SJCRH30 (cell line): ENCODE measurements at places on chromosomes 6 and 20. TPM values are rescaled to one million over a fixed set of nuclear protein-coding genes. Genes with fewer than 3 reads are reported as not detected.

The SLC35B3 gene
- total RNA-seq: 9.6 and 12.0 TPM in 2 replicates

DNA sequence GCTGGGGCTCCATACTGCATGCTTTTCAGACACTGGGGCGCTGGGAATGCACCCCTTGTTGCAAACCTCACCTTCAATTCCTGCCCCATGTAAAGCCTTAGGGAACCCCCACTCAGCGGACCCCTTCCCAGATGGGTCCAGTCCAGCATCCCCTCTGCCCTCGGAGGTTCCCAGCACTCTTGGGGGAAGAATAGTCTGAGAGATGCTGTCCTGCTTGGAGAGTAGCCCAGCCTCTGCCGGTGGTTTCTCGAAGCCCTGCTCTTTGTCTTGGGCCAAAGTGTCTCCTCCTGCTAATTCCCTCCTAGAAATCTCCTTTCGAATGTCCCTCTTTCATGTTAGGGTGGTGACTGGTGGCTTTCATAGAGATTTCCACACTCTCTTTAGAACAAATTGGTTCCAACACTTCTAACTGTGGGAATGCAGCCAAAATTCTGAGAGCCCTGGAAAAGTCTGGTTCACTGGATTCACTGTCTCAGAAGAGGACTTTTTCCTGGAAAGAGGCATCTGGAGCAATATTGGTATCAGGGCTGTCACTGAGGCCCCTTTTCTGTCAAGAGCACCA lies 24.9 kb upstream of the SULF2 start:
- no peak overlapping the region for H3K4me3 ChIP-seq
- peaks cover 27% of the 10 kb centered on the region for H3K4me1 ChIP-seq
- H3K27me3 ChIP-seq: no peaks in the 10 kb centered on the region
- peak; percentile 44 for DNase-seq
- H3K27ac ChIP-seq: no peak overlapping the region
- H3K36me3 ChIP-seq: no peaks in the 10 kb centered on the region

GRCh38 chr20:48186447-48186846 lies 401.2 kb upstream of the SULF2 start:
- no peak overlapping the region for H3K27ac ChIP-seq
- H3K4me1 ChIP-seq: peaks cover 28% of the 10 kb centered on the region
- no peak overlapping the region for H3K4me3 ChIP-seq

- peaks cover 82% of the 10 kb centered on the region for H3K36me3 ChIP-seq
- H3K27ac ChIP-seq: no peak overlapping the region
- H3K4me3 ChIP-seq: no peak overlapping the region
Observed at GRCh38 chr20:38000293-38000692, 33.0 kb downstream of the TTI1 start.

- no peaks in the 10 kb centered on the region for H3K4me1 ChIP-seq
- H3K27me3 ChIP-seq: no peaks in the 10 kb centered on the region
- no peak overlapping the region for H3K27ac ChIP-seq
- no peak overlapping the region for H3K4me3 ChIP-seq
- DNase-seq: no peak
- no peaks in the 10 kb centered on the region for H3K36me3 ChIP-seq
Observed at GRCh38 chr6:95866732-95867131, 149.0 kb upstream of the FUT9 start.

GRCh38 chr6:6946206-6947155 lies 161.3 kb upstream of the RREB1 start:
- no peaks in the 10 kb centered on the region for H3K36me3 ChIP-seq
- no peaks in the 10 kb centered on the region for H3K27me3 ChIP-seq
- H3K4me3 ChIP-seq: no peak overlapping the region
- no peak overlapping the region for H3K27ac ChIP-seq
- no peak for DNase-seq

DNA sequence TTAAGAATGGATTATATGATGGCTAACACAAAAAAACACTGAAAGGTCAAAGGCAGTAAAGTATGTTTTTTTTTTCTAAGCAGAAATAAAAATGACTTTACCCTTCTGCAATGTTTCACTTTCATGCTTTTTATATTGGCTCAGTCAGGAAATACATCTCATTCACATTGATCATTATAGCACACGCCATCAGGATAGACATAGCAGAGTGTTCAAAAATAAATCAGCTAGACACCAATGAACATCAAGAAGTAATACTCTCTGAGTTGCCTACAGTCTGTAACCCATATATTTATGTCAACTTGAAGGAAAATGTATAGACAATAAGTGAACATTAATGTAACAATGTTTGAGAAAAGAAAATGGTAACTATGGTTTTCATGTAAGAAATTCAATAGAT lies 535.2 kb upstream of the EPHA7 start:
- no peak overlapping the region for H3K27ac ChIP-seq
- H3K27me3 ChIP-seq: no peaks in the 10 kb centered on the region
- no peak overlapping the region for H3K4me3 ChIP-seq
- no peak for DNase-seq
